Central memory CD8-positive, alpha-beta T cell (primary cell): ENCODE measurements at places on chromosomes 11 and 22.

DNA sequence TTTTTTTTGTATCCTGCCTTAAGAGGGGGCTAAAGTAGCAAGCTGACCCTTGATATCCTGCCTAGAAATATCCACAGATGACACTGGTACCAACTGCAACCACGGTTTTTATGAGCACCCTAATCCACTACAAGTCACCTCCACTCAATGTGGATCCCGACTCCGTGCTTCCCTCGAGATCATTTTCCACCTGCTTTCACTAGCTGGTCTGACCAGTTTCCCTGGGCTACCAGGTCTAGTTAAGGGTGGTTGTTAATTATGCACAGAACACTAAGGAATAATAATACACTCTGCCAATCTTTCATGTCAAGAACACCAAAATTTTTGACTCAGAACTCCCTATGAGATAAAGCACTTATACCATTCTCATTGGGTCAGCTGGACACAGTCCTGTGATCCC, 82.3 kb downstream of the ABTB2 start:
- DNase-seq, result no peak

- DNase-seq, result no peak
Measured at GRCh38 chr11:5922749-5923426, 19.2 kb upstream of the OR56A3 start.

GRCh38 chr22:39003165-39003638, 10.9 kb upstream of the APOBEC3C start:
- DNase-seq, result peak; percentile 50

DNA sequence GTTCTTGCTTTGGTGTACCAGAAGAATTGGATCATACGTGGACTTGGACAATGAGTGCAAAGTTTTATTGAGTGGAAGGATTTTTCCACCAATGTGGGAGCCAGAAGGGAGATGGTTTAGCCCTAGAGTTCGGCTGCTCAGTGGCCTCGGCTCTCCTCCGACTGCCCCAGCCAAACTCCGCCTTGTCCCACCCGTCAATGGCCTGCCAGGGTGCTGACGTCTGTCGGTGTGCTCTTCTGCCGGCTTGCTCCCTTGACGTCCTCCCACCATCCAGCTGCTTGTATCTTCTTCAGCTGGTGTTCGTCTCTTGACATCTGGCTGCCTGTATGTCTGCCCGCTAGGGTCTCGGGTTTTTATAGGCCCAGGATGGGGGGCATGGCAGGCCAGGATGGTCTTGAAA, 154.8 kb downstream of the APOL5 start:
- no peak for DNase-seq

- no peak for DNase-seq
Measured at GRCh38 chr22:32920032-32920628, 118.6 kb downstream of the TIMP3 start.

DNA sequence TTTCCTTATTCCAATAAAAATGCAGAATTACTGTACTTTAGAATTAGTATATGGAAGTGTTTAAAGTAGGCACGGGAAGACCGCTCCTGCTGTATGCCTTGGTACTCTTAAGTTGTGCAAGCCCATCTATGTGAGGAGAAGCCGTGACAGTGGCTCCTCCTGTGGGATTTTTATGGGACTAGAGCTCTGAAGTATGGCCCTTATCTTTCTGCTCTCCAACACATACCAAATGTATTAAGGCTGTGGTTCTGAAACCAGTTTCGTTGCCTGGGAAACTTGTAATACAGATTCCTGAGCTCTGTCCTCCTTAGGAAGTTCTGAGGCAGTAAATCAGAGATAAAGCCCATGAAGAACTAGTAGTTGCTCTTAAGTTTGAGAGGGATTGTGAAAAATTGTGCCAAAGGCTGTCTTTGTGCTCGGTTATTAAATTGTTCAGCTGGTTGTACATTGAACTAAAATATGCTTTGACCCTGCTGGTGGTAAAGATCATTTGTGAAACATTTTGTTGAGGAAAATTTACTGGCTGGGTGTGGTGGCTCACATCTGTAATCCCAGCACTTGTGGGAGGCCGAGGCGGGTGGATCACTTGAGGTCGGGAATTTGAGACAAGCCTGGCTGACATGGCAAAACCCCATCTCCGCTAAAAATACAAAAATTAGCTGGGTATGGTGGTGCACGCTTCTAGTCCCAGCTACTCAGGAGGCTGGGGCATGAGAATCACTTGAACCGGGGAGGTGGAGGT, 29.3 kb downstream of the RTN3 start:
- no peak for DNase-seq

GRCh38 chr11:18844753-18845367, 53.3 kb upstream of the PTPN5 start:
- no peak for DNase-seq

DNA sequence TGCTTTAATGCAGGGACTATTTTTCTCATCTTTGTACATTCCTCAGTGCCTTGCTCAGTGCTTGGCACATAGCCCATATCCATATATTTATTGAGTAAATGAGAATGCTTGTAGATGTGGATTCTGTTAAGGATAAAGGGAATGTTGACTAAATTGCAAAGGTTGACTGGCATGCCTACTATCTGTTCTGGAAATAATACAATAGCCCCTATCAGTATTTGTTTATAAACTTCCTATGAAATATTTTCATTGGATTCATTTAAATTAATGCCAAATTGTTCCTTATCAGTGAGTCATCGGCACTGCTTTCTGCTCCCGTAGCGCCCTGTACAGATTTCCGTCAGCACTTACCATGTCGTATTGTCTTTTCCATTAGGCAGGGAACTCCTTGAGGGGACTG, 8.0 kb downstream of the RNF121 start:
- no peak for DNase-seq

GRCh38 chr11:124195189-124195734, 12.1 kb downstream of the OR10D3 start:
- DNase-seq, result no peak
